ENCODE measurements at places on chromosomes 7 and 10.

- no peak for DNase-seq
These were observed 1601.9 kb downstream of the REEP3 start for GRCh38 chr10:65123120-65123519.

DNA sequence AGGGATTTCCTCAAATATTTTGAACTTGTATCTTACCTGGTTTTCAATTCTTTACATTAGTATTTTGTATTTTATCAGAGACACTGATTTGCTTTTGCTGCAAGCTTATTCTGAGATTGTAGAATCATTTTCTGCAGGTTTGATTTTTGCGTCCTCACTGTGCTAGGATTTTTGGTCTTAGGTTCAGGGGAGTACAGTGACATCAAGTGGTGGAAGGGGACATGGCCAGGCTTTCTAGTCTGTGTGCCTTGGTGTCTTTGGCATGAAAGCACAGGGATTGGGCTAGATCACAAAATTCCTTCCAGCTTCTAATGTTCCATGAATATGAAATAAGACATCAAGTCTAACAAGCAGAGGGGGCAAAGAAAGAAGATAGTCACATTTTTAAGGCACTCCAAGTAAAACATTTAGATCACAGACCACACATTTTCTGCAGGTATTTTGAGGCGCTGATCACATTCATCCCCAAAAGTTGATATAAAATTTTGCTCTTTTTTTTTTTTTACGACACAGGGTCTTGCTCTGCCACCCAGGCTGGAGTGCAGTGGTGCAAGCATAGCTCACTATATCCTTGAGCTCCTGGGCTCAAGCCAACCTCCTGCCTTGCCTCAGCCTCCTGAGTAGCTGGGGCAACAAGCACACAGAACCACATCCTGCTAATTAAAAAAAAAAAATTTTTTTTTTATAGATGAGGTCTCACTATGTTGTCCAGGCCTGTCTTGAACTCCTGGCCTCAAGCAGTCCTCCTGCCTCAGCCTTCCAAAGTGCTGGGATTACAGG is 124.4 kb downstream of the PON1 start:
- DNase-seq: peak; percentile 72

GRCh38 chr10:30591249-30591670 is 38.3 kb downstream of the LYZL2 start:
- peak; percentile 68 for DNase-seq

DNA sequence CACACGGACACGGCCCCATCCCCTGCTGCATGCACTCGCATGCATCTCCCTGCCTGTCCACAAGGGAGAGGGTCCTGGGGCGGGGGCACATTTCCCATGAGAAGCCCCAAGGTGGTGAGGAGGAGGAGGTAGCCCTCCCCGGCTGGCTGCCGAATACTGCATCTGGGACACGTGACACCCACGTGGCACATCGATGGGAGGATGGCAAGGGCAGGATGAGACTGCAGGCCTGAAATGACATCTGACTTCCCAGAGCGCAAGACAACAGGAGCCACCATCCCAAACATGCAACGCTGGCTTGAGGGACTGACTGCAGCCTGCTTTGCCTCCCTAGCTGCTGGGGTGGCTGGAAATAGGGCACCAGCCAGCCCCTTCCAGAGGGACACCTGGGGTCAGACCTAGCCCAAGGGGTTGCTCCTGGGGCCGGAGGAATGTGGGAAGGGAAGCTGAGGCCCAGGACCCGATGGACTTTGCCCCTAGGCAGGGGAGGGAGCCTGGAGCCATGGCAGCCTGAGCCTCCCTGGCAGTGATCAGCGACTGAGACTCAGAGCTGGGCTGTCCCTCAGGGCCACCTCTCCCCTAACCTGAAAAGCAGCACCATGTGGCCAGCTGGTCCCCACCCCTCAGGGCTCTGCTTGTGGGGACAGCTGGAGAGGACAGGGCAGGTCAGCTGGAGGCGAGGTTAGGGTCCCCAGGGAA is 16.1 kb downstream of the BUD23 start:
- DNase-seq: no peak

DNA sequence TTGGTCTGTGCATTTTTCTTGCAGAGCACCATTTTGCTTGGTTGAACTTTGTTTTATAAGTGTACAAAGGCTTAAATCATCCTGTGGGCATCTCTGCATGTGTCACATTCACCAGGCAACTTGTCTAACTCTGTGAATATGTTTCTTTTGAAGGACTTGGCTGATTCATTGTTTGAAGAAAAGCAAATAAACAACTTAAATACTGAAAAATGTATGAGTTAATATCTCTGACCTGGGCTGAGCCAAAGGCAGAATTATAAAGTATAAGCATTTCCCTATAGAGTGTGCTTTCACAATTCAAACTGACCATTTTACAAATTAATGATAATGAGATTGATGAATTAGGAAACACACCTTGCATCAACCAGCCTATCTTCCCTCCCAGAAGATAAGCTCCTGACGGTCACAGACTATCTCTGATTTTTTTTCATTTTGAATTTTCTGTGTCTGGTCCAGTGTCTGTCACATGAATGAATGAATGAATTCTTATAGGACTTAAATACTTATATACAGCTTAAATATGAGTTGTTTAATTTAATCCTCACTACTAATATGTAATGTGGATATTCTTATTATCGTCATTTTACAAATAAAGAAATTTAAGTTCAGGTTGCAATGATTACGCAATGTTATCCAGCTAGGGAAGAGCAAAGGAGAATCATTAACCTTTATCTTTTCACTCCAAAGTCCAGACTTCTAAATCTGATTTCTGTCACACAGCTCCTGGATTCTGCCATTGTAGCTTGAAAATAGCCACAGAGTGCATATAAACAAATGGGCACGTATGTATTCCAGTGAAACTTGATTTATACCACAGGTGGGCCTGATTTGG is 182.0 kb upstream of the PHYHIPL start:
- no peak for DNase-seq

DNA sequence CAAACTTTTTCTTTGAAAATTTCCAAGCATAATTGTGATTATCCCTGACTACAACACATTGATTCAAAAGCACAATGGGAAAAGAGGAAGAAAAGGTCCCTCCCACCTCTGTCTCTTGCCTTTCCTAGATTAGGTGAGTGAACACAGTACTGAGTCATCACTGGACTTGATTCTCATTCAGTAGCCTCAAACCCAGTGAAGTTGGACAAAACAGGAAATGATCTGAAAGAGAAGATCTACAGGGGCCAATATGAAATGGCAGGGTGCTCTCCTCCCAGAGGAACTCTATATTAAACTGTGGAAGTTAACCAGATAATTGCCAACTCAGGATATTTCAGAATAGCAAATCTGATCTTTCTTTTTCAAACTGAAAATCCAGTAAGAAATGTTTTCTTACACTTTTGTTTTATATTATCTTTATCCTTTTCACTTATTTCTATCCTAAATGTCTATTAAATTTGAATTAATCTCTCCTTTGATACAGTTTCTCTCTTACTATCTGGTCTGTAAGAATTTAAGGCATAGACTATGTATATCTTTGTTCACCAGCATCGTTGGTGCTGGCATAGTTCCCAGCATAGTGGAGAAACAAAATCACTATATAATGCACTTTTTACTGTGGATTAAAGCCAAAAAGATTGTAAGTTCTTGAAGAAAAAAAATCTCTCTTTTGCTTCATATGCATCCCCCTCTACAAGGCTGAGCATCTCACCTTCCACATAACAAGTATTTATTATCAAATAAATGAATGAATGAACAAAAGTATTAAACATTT is 41.4 kb upstream of the IKZF1 start:
- no peak for DNase-seq

DNA sequence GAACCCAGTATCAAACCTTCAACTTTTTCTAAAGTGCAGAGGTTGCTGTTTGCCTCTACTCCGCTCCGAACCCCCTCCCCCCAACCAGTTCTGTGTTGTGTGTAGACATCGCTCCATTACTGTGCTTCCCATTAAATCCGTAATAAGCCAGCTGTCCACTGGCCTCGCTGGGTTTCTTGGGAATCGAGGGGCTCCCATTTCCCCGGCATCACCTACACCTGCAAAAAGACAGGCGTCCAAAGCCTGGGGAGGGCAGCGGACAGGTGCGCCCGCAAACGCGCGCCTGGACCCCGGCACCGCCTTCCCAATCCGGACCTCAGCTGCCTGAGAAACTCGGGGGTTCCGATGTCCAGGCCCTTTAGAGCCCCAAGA is 631 bp downstream of the RTKN2 start:
- peak; percentile 46 for DNase-seq

DNA sequence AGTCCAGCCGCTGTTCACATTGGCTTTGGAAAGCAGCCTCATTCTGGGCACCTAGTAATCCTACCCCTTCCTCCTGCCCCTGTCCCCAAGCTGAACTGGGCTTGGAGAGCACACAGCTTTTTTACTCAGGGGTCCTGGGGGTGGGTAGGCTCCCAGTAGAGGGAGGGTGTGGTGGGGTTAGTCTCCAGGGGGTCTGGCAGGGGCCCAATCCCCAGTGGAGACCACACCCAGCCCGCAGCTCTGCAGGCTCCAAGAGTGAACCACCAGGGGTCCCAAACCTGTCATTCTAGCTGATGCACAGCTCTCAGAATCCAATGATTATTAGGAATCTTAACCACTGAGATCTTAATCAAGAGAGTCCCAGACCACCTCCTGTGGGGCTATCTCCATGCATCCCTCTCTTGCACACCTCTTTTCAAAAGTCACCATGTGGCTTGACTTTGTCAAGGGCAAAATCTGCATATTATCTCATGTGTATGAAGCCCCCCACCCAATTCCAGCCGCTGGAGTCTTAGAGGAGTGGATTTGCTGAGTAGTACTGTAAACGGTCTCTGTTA is 2.7 kb downstream of the HOXA11 start:
- peak; percentile 46 for DNase-seq

DNA sequence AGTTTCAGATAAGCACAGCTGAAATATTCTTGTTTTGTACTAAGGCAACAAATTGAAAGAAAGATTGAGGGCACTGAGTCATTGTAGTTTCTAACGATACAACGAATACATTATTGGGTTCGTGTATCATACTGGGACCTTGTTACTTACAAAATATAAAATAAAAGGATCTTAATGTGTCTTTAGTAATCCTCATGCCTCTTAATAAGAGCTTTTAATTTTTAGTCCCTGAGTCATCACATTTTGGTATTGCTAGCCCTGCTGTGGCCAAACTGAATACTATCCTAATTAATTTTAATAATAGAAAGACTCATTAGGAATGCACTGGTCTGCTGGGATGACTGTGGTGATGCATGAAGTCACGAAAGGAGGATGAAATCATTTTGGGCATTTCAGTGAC is 309.7 kb downstream of the EXOC4 start:
- DNase-seq: no peak

GRCh38 chr10:12910835-12911234 is 90.7 kb downstream of the CCDC3 start:
- no peak for DNase-seq

DNA sequence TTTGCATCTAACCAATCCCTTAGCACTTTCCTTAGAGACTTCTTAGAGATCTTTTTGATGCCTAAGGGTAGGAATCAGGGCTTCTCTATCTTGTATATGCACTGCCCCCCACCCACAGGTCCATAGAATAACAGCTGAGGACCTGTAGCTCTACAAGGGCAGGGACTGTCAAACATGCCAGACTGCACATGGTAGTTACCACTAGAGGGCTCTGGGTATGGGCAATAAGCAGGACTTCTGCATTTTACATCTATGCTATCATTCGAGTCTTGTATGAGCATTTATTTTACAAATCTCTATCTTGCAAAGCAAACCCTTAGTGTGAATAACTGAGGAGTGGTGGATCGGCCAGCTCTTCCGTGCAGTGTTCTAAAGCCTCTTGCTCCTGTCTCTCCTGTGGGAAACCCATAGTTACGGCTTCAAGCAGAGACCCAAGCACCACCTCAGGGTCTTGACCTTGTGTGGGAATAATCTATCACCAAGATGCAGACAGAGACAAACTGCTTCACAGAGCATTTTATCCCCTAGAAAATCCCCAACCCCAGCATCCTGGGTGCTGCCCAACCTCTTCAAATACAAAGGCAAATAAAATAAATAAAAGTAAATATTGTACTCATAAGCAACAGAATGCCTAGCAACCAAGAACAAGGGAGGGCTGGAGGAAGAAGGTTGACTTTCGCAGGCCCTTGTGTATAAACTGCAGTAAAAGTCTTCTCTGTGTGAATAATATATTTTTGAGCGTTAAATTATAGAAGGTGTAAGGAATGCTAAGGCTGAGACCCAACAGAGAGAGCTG is 219.3 kb downstream of the WDR11 start:
- DNase-seq: no peak

All from right forelimb (tissue), 1 donor.